ENCODE measurements at places on chromosomes 7 and 10. TPM values are rescaled to one million over a fixed set of nuclear protein-coding genes. Genes with fewer than 3 reads are reported as not detected.

The PLCE1 gene
- 2.1 TPM for total RNA-seq

- peak within 1 kb of the TSS; percentile 90 for H3K27ac ChIP-seq
- H3K36me3 ChIP-seq: no peaks in the 10 kb centered on the region
- H3K4me1 ChIP-seq: peaks cover 26% of the 10 kb centered on the region
Measured at GRCh38 chr10:132537684-132538001, at the start of gene INPP5A. Gene INPP5A (plus strand): TSS chr10:132537787. CDS start chr10:132538097, 310 bp downstream.

- H3K4me1 ChIP-seq: peaks cover 10% of the 10 kb centered on the region
- H3K27ac ChIP-seq: no peak within 1 kb of the TSS
- no peaks in the 10 kb centered on the region for H3K36me3 ChIP-seq
- H3K27me3 ChIP-seq: peaks cover 100% of the 10 kb centered on the region
- DNase-seq: peak; percentile 49
Measured at GRCh38 chr7:27185013-27185853, at the start of gene HOXA11. Gene HOXA11 (minus strand): TSS chr7:27185232. CDS start chr7:27185144, 88 bp downstream.

- no peaks in the 10 kb centered on the region for H3K27me3 ChIP-seq
- H3K4me3 ChIP-seq: no peak overlapping the region
- peaks cover 38% of the 10 kb centered on the region for H3K4me1 ChIP-seq
- no peak for DNase-seq
- H3K27ac ChIP-seq: no peak overlapping the region
Measured at GRCh38 chr10:3750854-3751253, 34.2 kb downstream of the KLF6 start.

GRCh38 chr7:44050121-44050914, 5.8 kb downstream of the DBNL start:
- no peak for DNase-seq
- no peaks in the 10 kb centered on the region for H3K27me3 ChIP-seq
- no peaks in the 10 kb centered on the region for H3K36me3 ChIP-seq
- no peak overlapping the region for H3K4me3 ChIP-seq
- peaks cover 8% of the 10 kb centered on the region for H3K4me1 ChIP-seq

DNA sequence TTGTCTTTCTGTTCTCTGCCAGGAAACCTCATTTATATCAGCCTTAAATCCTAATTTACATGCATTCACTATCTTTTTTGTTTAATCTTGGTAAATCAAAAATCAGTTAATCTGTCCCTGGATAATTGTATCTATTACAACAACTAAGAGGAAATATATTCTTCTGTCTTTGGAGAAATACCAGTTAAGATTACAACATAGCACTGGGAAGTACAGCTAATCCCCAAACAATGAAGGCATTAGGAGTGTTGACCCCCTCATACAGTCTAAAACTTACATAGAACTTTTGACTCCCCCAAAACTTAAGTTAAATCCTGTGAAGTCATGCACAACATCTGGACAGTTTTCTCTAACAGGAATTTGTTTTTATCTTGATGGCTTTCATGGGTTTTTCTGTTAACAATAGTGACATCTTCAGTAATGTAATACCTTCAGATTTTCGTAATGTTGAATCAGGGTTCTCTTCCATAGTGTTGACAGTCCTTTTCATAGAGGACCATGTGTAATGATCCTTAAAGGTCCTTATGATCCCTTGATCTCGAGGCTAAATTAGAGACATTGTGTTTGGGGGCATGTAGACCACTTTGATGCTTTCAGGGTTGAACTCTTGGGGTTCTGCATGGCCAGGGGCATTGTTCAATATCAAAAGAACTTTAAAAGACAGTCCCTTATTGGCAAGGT, 24.1 kb upstream of the ABCC2 start:
- H3K36me3 ChIP-seq: no peaks in the 10 kb centered on the region
- no peak overlapping the region for H3K4me3 ChIP-seq
- H3K4me1 ChIP-seq: no peaks in the 10 kb centered on the region
- no peaks in the 10 kb centered on the region for H3K27me3 ChIP-seq

DNA sequence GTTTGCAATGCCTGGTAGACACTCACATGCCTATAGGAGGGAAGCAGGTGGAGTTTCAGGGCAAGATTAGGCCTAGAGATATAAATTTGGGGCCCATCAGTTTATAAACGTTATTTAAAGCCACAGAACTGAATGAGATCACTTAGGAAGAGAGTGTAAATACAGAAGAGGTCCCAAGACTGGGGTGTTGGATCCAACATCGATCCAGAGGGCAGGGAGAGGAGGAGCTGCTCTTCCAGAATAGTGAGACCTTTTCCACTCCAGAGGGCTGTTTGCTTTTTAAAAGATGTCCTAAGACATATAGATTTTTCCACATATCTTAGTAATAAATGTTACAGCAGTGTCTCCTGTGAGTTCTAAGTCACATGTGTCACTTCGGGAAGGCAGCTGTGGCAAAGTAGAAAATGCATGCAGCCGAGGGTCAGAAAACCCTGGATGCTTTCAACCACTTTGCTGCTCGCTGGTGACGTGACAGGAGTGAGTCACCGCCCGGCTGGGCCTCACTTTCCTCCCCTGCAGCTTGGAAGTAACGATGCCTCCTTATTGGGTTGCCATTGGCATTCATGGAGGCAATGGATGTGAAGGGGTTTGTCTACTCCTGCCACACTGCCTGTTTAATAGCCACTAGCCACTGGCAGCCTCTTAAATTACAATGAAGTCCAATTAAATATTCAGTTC, 95.4 kb downstream of the TRIL start:
- DNase-seq: no peak
- no peaks in the 10 kb centered on the region for H3K36me3 ChIP-seq
- H3K4me1 ChIP-seq: no peaks in the 10 kb centered on the region
- H3K27me3 ChIP-seq: peaks cover 9% of the 10 kb centered on the region
- H3K4me3 ChIP-seq: no peak overlapping the region
